ENCODE measurements at places on chromosomes 11 and 22.

DNA sequence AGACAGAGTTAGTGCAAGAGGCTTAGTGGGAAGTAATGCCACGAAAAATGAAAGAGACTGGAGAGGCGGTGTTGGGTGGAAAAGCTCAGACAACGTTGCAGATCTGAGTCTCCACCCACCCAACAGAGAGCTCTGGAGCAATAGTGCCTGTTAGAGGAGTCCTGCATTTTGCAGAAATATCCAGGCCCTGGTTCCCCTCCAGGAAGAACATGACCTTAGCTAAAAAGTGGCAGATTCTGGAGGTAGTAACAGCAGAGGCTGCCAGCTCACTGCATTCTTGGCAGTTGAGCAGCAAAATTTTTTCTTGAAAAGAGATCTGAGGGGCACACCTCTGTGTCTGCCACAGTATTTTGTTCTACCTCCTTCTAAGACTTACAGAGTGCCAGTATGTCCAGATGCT lies 27.7 kb upstream of the BIRC3 start:
- DNase-seq = no peak

GRCh38 chr11:129248618-129249017 lies 56.5 kb upstream of the ARHGAP32 start:
- peak; percentile 34 for DNase-seq

DNA sequence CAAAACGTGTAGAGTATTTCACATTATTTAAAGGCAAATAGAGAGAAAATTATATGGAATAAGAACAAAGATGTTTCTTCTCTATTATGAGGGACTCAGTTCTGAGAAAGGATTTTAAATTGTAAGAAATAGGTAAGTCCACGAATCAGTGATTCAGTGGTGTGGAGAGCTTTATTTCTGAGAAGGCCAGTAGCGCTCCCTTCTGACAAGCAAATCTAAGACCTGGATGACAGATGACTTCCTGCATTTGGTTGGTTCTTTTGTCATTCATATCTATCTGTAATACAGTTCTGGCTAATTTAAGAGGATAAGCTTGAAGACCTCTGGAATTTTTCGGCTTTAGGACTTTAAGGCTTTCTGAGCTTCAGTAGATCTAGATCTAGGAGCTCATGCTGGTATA lies 7.0 kb downstream of the CD3E start:
- DNase-seq = no peak

GRCh38 chr11:120432056-120433018 lies 79.2 kb upstream of the GRIK4 start:
- DNase-seq = peak; percentile 91

DNA sequence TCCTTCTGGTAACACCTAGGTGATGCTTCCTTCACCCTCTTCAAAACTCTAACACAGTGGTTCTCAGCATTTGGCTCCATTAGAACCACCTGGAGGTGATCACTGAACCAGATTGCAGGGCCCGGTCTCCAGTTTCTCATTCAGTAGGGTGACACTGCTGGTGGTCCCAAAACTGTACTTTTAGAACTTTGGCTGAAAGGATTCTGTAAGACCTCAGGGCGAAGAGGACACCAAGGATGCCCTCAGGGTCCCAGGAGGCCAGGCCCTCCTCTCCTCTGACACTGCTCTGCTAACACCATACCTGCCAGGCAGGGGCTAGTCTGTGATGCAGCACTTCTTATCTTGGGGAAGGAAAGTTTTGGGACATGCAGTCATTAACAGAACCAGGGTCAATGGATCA lies 9.0 kb downstream of the VSTM5 start:
- DNase-seq = no peak

- no peak for DNase-seq
Measured at GRCh38 chr11:61512435-61512834, 3.9 kb downstream of the LRRC10B start.

- DNase-seq = no peak
Measured at GRCh38 chr11:112315057-112315720, 54.5 kb upstream of the PLET1 start.

GRCh38 chr11:70423523-70424505 lies 25.5 kb downstream of the CTTN start:
- DNase-seq = no peak

DNA sequence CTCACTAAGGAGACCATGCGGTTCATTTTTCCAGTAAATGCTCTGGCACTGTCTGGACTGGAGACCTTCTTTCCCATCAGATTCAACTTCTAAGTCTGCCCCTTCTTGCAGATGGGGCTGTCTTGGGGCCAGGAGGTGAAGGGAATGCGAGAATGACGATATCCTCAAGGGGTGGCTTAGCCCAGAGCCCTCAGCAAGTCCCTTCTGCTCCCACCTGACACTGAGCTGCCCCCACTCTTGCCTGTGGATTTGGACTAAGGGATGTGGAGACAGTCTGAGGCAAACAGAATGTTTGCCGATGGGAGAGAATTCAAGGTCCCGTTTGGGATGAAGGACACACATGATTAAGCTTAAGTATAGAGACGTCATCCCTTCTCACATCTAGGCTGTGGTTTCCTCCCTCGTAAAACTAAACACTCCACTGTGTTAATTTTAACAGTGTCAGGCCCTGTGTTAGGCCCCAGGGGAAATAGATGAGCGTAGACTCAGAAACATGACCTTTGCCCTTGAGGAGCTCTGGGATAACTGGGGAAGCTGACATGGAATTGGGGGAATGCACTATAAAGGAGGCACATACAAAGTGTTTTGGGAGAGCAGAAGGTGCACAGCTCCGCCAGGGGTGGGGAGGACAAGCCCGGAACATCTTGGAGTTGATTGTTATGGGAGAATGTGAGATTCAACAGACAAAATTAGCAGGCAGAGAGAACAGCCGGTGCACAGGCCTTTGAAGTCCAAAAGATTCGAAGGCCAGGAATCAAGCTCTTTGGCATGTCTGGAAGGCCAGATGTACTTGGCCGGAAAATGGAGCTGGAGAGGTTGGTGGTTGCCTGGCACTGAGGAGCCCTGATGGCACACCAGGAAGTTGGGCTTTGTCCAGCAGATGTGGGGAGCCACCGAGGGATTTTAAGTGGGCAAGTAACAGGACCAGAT lies 71.6 kb downstream of the ST3GAL4 start:
- no peak for DNase-seq

GRCh38 chr11:61587951-61588727 lies 7.3 kb upstream of the SYT7 start:
- DNase-seq = no peak

GRCh38 chr22:44247346-44247745 lies 65.4 kb downstream of the SHISAL1 start:
- no peak for DNase-seq

DNA sequence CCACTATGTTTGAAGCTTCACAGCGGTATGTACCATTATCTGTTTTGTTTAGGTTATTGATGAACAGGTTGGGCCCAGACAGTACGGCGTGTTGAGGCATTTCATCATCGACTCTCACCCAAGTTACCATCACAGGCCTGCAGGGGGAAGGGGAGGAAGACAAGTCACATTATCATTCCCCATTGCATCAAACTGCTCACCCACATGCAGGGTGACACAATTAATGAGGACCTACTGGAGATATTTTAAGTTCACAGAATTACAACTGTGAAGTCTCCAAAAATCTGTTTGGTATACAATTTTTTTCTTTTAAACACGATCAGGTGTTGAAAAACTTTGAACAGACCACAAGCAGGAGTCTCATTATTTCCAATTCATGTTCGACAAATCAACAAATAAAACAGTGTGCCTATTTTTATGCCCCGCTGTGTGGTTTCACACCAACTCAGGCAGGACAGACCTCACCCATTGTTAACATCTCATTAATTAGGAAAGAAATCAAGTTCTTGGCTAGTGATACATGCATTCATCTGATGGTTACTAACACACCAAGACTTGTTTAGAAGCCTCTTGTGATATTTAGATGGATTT lies 289.5 kb downstream of the CADM1 start:
- no peak for DNase-seq

- no peak for DNase-seq
Measured at GRCh38 chr11:111698852-111699559, 67.2 kb downstream of the PPP2R1B start.

GRCh38 chr11:62556875-62557631 lies 10.4 kb upstream of the AHNAK start:
- DNase-seq = no peak

DNA sequence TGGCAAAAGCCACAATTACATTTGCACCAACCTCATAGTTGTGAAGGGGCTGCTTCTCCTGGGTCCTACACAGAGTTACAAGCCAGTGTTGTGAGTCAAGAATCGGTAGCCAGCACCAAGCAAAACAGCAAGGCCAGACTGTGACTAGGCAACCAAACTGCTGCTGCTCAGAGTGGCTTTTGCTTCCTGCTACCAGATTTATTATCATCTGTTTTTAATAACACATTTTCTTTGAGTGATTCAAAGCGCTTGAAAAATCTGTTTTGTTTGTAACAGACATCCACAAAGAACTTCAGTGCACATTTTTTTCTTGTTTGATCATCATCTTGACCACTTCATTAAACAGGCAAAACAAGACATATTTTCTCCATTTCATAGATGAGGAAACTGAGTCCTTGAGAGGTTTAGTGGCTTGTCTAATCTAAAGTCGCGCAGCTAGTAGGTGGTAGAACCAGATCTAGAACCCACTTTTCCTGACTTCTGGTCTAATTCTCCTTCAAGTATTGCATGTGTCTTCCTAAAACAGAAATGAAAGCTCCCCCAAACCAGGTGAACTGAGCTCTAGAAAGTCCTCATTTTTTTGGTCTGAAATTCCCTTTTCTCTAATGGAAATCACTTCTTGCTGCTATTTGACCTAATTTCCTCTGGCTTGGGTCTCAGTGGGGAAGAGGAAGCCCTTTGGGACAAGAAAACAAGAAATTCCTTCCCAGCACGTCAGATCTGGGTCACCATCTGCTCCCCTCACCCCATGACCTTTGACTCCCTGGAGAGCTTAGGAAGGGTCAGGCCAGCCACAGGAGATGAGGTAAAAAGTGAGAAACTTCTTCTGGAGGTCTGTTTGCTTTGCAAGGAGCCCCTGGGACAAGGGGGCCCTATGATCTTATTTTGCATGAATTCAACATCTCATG lies 39.9 kb downstream of the CWC15 start:
- DNase-seq = peak; percentile 86

DNA sequence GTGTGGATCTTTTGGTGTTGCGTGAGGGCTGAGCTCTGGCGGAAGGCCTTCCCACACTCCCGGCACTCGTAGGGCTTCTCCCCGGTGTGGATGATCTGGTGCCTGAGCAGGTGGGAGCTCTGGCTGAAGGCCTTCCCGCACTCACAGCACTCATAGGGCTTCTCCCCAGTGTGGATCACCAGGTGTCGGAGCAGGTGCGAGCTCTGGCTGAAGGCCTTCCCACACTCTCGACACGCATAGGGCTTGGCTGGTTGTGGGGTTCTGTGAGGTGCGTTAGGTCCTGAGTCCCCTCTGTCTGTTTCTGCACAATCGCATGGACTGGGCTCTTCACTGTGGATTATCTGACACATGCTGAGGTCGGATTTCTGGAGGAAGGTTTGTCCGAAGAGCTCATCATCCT lies 6.4 kb downstream of the ZNF70 start:
- no peak for DNase-seq

GRCh38 chr11:109371444-109372176 lies 50.4 kb upstream of the C11orf87 start:
- DNase-seq = no peak

DNA sequence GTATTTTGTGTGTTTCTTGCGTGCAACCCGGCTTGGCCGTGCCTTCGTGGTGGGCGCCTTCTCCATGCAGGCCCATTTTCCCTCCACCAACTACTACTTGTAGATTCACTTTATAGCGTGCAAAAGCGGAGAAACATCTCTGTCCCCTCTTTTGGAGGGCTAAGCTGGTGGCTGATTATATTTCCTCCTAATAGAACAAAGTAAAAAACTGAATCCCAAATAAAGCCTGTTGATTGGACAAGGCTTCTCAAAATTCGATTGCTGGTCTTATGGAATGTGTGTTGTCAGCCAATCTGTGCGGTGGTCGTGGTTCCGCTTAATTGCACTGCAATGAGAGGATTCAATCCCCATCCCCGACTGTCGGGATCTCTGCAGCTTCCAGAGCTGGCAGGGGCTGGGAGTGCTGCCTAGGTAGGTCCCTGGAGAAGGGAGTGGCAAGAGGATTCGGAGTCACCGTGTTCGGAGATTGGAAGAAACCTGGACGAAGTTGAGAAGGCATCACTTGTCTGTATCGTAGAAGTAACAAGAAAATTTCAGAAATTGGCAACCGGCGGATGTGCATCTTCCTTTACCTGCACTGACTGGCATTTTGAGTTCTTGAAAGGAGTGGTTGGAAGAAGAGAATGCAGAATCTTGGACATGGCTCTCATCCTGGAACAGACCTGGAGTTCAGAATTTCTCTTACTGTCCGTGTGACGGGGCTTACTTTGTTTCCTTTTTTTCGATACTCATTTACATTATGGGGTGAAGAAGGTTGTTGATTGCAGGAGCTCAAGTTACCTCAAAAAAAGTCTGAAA lies 1.1 kb downstream of the HMGXB4 start:
- DNase-seq = no peak

All from kidney capillary endothelial cell (primary cell).